ENCODE measurements at places on chromosomes 6 and 20.

GRCh38 chr6:7261852-7262461 is 51.0 kb downstream of the SSR1 start:
- DNase-seq: no peak

- no peak for DNase-seq
Observed at GRCh38 chr6:101760843-101761621, 367.5 kb downstream of the GRIK2 start.

DNA sequence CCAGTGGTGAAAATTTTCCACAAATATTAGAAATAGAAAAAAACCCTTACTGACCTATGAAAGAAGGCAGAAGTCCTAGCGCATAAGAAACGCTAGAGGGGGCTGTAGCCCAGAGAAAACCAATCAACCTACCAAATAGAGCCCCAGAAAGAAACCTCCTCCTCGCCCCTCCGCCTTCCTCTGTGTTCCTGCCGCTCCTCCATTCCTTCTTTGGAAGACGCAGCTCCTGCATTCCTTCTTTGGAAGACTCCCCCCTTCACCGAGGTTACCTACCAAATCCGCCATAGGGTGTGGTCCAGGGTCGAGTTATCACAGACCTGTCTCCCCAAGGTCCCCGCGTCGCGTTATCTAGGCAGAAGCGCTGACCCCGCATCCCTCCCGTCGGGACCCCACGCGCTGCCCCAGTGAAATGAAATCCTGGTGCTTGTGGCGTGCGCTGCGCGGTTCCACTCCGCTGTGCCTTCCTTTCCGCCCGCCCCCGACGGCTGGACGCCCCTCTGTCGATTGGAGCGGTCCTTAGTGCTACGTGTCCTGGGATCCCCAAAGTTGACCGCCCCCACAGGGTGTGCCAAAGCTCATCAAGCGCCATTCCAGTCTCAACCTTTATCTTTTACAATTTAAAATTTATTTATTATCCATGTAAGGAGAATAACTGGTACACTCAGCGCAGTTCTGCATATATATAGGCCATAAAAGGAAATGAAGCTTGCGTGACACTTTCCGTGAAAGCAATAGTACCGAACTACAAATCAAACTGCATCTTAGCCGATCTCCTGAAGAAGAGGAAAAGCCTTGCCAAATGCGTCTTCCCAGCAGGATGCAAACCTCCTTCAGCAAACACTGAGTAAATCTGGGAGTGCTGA is 13.0 kb downstream of the RPP21 start:
- DNase-seq: peak; percentile 42

GRCh38 chr20:33560026-33560425 is 70.1 kb downstream of the CBFA2T2 start:
- no peak for DNase-seq

- DNase-seq: no peak
Observed at GRCh38 chr6:61751986-61752385, 534.0 kb downstream of the KHDRBS2 start.

GRCh38 chr6:112010328-112010727 is 43.6 kb upstream of the CCN6 start:
- DNase-seq: no peak

DNA sequence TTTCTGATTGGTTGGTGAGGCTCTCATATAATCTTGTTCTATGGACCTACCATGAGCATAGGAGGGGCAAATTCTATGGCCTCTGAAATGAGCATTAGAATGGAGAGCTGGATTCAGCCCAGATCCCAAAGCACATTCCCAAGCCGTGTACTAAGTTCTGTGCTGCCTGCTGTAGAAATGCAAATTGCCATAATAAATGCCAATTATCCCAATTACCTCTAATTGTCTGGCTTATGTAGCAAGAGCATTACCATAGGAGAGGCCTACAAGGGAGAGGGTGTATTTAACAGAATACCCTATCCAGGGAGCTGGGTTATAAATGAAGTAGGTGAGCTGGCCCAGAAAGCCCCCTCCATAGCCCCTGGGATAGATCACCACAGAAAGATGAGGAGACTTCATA is 126.8 kb downstream of the LRFN2 start:
- DNase-seq: no peak

GRCh38 chr6:63928613-63929012 is 293.0 kb downstream of the PHF3 start:
- no peak for DNase-seq

GRCh38 chr6:130826442-130827246 is 562 bp upstream of the SMLR1 start:
- no peak for DNase-seq

DNA sequence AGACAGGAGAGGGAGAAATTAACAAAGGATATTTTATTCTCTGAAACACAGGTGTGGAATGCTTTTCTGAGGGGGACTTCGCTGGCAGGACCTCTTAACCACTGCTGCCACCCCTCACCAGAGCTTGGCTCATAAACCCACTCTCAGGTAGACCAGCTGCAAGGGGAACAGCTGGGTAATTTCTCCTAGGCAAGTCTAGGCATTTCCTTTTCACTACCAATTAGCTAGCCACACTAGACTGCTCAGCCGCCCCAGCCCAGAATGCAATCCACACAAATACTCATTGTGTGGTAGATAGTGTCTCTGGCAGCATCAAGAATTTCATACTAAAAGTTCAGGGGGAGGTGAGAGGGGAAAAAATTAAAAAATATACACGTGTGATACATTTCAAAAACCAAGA is 267.6 kb upstream of the ID4 start:
- no peak for DNase-seq

DNA sequence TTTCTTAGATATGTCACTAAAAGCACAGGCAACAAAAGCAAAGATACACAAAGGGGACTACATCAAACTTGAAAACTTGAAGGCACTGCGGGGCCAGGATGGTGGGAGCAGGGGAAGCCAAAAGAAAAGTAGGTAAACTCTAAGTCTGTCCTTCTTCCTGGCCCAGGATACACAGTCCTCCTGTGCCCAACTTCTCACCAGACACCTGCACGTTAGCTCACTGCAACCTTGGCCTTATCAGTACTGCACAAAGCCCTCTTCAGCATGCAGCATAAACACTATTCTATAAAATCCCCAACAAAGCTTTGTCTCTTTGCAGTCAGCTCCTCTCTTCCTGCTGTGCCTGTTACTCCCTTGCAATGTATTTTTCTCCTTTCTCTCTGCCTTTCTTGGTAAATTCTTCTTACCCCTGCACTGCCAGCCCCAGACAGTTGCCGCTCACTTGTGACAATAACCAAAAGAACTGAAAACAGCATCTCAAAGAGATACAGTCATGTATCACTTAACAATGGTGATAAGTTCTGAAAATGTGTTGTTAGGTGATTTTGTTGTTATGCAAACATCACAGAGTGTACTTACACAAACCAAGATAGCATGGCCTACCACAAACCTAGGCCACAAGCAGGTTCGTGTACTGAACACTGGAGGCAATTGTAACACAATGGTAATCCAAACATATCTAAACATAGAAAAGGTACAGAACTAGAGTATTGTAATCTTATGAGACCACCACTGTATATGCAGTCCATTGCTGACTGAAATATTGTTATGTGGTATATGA is 51.2 kb downstream of the NINL start:
- no peak for DNase-seq

DNA sequence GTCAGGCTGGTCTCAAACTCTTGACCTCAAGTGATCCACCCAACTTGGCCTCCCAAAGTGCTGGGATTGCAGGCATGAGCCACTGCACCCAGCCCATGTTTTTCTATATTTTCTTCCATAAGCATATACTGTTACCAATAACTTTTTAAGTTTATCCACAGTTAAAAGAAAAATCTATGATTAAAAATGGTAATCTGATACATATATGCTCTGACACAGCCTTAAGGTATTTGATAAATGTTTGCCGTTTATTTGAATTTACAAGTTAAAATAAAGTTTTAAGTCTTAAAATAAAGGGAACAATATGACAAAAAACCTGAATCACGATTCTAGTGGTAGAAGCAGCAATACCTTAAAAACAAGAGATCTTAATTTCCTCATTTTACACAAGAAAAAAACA is 5.2 kb downstream of the STK38 start:
- no peak for DNase-seq

- DNase-seq: no peak
Observed at GRCh38 chr6:34389034-34389433, 3.4 kb downstream of the NUDT3 start.

DNA sequence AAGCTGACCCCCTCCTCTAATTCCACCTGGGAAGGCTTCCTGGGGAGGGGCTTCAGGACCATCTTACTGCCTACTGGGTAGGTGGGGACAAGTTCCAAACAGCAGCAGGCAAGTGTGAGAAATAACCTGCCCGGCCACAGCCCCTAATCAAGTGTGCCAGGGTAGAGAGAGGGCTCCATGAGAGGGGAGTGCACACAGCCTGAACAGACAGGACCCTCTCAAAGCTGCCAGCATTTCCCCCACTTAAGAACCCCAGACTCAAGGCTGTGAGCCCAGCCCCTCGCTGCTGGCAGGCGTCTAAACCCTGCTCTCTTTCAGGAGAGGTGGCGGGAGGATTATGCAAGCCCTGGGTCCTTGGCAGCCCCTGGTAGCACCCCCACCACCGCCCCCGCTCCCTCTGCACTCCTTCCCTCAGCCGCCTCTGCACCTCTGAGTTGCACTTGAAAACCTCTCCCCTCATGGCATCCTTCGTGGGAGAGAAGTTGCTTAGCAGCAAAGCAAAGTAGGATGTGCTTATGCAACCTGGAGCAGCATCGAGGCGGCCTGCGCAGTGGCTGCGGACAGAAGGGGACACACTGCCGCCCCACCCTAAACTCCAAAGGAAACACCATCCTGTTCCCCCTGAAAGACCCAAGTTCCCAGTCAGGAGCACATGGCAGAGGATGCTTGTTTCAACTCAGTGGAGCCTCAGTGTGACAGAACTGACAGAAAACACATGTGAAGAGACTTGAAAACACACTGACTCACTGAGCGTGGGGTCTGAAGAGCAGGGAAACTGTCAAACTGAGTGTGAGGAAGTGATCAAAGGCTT is 10.5 kb downstream of the DDRGK1 start:
- DNase-seq: no peak

- DNase-seq: peak; percentile 39
Observed at GRCh38 chr6:154247119-154247861, 109.3 kb downstream of the IPCEF1 start.

GRCh38 chr6:127341471-127342202 is 1.8 kb downstream of the ECHDC1 start:
- no peak for DNase-seq

DNA sequence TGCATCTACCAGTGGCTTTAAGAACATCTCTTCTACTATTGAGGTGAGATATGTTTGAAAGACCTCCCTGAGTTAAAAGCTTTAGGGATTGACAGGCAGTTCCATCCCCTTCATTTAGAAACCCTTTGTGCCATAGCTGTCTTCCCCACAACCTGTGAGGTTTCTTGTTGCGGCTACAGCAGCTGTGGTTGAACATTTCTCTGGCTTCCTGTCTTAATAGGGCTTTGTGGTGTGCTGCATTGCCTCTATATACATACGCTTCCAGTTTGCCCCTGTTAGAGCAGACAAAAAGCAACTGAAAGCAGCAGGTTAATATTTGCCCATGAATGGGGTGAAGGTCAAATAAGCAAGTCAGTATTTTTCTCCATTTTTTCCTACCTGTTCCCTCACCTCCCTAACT is 210.2 kb downstream of the TMEM200A start:
- peak; percentile 28 for DNase-seq

GRCh38 chr6:32932132-32932868 is 8.5 kb downstream of the HLA-DMB start:
- DNase-seq: no peak

DNA sequence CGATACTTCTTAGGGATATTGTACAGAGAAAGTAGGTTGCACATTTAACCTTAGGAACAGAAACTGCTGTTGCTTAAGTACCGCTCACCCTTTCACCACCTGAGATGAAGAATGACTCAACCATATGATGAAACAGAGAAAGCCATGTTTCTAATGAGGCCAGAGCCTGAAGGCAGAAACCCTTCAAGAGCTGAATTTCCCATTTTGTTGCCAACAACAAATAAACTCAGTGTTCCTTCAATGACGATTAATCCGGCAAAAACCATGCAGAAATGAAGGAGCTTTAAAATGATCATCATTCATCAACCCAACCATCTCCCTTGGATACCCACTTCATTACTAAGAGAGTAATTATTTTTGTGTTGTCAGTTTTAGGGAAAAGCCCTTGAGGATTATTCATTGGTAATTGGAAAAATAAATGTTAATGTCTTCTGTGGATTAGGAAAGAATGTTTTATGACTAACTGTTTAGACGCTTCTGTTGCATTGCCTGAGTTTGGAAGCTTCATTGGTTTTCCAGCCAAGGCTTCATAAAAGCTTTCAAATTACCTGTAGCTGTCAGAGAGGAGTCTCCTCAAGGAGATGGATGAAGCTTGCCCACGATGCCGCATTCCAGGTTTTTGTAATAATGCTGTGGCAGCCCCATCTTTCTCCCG is 112.1 kb upstream of the IYD start:
- no peak for DNase-seq

GRCh38 chr6:17233531-17233930 is 47.6 kb upstream of the RBM24 start:
- no peak for DNase-seq

DNA sequence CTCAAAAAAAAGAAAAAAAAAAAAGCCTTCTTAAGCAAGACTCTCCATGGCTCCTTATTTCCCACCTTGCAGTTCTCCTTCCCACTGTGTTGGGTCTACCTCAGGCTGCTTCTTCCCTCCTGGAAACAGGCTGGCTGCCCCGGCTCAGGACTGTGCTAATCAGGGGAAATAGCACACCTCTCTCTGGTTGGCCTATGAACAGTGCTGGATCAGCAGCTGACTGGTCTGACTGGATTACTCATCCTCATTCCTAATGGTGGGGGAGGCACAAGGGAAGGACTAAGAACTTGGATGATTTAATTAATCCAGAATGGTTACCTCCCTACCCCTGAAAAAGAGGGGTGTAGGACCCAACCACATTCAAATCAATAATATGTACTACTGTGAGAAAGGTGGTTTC is 3.9 kb upstream of the SRSF3 start:
- no peak for DNase-seq

DNA sequence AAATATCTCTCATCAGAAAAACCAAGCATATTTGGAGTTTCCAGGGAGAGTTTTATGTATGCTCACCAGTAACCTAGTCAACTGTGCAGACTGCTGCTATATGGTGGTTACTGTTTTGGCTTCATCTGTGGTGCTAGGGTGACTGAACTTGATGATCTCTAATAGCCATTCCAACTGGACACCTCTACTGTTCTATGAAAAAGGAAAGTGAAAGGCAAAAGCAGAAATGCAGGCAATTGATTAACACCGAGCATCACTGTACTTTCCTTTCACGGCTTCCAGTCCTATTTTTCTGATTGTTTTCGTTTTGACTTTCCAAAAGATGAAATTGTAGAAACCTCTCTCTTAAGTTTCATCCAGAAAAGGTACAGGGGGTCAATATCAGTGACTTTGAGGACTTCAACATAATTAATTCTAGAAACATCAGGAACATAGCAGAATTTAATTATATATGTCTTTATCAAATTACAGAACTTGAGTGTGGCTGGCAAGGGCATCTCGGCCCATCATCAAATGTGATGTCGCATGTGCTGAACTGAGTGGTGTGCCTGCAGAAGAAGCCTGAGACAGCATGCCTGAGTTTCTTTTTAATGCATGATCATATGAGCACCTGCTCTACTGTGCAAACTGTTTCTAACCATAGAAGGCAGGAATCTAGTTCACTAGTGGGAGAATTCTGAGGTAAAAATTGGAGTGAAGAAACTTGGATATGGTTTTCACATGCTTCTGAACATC is 464.3 kb upstream of the FLRT3 start:
- no peak for DNase-seq
